ENCODE measurements at places on chromosomes 16 and 17.

- peak; percentile 89 for DNase-seq
Observed at GRCh38 chr17:44968225-44969143, at the start of gene C1QL1. Gene C1QL1 (minus strand): TSS chr17:44968303. CDS start chr17:44968048, 255 bp downstream.

- no peak for DNase-seq
Observed at GRCh38 chr16:78605548-78606101, 506.2 kb downstream of the WWOX start.

GRCh38 chr16:9447195-9447551, 355.7 kb downstream of the HAPSTR1 start:
- DNase-seq: peak; percentile 90

DNA sequence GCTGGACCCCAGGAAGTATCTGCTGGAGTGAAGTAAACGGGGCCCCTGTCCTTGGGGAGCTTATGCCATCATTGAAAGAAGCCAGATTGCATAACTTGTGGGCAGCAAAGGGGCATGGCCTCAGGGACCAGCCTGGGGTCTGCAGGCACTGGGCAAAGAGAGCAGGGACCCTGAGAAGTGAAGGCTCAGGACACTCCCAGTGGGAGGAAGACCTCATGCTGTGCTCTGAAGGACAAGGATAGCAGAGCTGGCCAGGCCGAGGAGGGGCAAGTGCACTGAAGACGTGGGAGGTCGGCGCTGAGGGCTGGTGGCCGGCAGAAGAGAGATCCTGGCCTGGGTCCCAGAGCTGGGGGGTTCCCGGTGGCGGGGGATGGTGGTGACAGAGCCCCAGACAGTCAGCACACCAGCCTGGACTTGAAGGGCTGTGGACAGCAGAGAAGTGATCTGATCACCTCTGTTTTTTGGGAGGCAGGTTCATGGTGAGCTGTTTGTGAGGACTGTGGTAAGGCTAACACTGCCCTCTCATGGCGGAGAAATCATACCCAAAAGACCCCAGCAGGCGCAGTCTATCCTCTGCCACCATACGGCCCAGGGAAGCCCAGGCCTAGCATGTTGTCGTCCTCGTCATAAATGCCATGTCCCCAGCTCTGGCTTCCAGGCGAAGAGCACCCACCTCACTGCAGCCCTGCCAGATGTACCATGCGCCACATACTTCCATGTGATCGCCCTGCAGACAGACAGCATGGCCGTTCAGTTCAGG, 7.1 kb upstream of the CNP start:
- peak; percentile 52 for DNase-seq

- DNase-seq: no peak
Observed at GRCh38 chr16:86285421-86285820, 224.9 kb upstream of the FOXF1 start.

DNA sequence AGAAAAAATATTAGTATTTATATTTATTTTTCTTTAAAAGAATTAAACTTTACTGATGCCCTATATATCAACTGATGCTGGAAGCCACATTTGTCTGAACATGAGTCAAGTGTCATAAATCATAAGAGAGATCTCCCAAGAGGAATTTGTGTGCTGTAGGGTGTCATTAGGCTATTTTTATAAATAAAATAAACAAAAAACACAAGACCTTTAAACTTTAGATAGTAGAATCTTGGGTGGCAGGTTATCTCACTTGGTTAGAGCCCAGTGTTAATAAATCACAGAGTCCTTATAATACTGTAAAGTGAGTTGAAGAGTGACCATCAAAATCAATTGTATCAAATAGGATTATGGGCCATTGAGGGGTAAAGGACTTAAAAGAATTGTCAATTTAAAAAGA, 21.3 kb upstream of the CPD start:
- no peak for DNase-seq

DNA sequence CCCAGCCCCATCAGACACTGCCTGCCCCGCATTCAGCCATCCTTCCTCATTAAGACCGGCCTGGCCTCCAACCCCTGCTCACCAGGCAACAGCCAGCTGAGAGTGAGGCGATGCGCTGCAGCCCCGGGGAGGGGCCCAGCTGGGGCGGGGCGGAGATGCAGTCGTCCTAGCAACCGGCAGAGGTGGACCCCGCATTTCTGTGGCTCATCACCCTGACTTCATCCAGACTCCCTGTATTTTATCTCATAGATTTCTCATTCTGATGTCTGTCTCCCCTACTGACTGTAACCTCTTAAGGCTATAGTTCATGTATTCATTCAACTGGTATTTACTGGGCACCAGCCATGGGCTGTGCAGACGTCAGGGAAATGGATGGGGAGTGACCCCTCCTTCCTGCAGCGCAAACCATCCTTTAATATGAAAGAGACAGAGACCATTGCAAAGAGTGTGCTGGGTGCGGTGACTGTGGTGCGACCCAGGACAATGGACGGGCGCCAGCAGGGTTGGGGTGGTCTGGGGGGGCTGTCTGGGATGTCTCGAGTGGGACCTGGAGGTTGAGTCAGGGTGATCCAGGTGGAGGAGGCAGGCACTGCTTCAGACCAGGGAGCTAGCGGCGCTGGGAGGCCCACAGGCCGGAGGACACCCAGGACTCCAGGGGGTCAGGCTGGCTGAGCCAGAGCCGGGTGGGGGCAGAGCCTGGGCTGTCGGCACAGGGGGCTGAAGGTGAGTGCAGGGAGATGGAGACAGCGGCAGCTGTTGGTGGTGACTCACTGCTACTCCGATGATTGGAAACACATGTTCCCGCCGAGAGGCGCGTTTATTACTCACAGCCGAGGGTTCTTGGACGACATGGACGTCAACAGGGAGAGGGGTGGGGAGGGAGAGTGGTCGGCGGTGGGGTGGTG, 10.5 kb upstream of the TIMP2 start:
- peak; percentile 42 for DNase-seq

GRCh38 chr16:75983741-75984381, 257.6 kb upstream of the CPHXL start:
- no peak for DNase-seq

- DNase-seq: no peak
Observed at GRCh38 chr16:49747654-49748053, 108.3 kb downstream of the ZNF423 start.

GRCh38 chr16:12869698-12870427, 31.5 kb upstream of the SHISA9 start:
- DNase-seq: no peak

- no peak for DNase-seq
Observed at GRCh38 chr17:77378318-77379064, 237.7 kb downstream of the SEC14L1 start.

DNA sequence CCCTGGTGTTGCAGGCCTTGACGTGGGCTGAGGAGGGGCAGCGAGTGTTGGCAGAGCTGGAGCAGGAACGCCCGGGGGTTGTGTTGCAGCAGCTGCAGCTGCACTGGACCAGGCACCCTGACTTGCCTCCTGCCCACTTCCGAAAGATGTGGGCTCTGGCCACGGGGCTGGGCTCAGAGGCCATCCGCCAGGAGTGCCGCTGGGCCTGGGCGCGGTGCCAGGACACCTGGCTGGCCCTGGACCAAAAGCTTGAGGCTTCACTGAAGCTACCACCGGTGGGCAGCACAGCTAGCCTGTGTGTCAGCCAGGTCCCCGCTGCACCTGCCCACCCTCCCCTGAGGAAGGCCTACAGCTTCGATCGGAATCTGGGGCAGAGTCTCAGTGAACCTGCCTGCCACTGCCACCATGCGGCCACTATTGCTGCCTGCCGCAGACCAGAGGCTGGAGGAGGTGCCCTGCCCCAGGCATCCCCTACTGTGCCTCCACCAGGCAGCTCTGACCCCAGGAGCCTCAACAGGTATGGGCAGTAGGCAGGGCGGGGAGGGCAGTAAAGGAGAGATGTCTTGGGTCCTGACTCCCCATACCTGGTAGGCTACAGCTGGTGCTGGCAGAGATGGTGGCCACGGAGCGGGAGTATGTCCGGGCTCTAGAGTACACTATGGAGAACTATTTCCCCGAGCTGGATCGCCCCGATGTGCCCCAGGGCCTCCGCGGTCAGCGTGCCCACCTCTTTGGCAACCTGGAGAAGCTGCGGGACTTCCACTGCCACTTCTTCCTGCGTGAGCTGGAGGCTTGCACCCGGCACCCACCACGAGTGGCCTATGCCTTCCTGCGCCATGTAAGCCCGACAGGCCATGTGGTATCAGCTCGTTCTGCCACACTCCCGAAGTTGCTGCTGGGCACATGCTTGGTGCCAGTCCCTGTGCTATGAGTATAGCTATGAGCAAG, 5.6 kb downstream of the PLEKHG4 start:
- peak; percentile 80 for DNase-seq

GRCh38 chr16:74591876-74592650, 14.9 kb downstream of the GLG1 start:
- no peak for DNase-seq

DNA sequence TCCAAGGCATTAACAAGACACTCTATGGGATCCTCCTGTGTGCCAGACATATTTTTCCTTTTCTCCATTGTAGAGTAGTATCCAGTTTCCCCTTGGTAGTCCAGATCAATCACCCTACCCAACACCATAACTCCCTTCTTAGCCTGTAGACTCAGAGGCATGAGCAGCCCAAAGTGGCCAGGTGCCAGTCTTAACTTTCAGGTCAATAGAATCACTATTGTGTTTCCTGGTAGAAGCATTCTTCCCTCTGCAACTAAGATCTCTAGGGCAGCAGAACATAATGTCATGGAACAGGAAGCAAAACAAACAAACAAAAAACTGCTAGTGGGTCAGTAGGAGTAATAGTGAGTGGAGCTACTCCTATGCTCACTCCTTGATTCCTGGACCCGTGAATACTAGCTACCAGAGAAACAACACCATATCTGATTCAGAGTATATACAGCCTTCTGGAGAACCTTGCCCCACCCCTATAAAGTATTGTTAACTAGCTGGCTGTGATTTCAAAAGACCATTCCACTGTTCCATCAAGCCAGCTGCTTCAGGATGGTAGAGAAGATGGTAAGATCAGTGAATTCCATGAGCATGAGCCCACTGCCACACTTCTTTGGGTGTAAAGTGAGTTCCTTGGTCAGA, 11.2 kb upstream of the CLEC19A start:
- peak; percentile 15 for DNase-seq

DNA sequence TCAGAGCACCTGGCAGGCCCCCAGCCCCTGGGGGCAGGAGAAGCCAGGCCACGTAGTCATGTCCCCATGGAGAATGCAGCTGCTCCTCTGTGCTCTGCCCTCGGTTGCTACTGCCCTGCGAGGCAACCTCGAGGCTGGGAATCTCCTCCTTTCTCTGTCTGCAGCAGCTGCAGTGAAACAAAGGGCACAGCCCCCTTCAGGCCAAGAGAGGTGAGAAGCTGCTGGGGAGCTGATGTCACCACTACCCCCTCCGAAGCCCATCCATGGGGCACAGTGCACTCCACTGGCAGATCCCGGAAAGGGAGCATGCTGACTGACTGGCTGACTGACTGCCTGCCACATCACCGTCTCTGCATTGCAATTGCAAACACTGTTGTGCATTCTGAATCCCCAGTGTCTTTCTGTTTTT, 103.7 kb downstream of the GRIN2A start:
- peak; percentile 7 for DNase-seq

GRCh38 chr17:34499576-34499975, 79.8 kb upstream of the TMEM132E start:
- DNase-seq: no peak

DNA sequence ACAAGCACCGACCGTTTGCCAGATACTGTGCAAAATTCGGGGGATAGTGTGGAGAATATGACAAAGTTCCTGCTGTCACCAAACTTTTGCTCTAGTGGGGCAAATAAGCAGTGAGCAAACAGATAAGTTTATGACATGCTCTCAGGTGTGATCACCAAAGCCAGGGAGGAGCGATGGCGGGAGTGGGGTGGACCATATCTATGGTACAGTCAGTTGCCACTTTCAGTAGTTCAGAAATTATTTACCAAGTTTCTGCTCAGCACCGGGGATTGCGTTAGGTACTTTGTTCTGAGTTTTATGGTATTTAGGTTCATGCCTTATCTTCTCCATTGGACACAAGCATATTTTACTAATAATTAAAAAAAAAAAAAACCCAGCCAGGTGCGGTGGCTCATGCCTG, 11.9 kb downstream of the MSI2 start:
- no peak for DNase-seq

DNA sequence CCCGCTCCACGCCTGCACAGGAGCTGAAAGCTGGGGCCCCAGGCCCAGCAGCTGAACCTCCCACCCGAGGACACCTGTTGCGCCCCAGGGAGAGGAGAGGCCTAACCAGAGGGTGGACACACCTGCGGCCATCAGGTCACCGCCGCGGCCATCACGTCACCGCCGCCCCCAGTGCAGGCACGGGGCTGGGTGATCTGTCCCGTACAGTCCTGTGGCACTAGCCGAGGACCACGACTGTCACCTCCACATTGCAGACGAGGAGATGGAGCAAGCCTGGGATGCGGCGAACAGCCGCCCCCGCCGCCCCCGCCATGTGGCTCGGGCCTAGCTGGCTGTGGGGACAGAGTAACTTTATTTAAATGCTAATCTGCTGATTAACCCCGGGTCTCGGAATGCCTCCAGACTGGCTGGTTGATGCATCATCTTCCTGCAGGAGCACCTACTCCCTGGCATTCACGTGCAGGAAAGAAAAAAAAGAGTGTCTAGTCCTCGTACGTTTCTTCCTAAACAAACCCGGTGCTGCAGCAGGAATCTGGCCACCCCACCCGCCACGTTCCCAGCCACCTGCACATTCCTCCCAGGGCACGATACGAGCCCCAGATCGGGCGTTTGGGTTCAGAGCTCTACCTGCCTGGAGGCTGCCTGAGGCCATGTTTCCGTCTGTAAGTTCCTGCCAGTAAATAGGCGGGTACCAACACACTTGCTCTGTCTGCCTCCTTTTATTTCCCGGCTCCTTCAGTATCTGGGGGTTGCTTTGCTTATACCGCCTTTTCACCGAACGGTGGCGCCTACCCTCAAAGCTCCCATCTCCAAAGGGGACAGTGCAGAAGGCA, 29.9 kb downstream of the PIEZO1 start:
- no peak for DNase-seq

GRCh38 chr17:29292071-29292991, 1.6 kb downstream of the NUFIP2 start:
- peak; percentile 57 for DNase-seq

- DNase-seq: no peak
Observed at GRCh38 chr17:28693869-28694268, 17.8 kb downstream of the PROCA1 start.

DNA sequence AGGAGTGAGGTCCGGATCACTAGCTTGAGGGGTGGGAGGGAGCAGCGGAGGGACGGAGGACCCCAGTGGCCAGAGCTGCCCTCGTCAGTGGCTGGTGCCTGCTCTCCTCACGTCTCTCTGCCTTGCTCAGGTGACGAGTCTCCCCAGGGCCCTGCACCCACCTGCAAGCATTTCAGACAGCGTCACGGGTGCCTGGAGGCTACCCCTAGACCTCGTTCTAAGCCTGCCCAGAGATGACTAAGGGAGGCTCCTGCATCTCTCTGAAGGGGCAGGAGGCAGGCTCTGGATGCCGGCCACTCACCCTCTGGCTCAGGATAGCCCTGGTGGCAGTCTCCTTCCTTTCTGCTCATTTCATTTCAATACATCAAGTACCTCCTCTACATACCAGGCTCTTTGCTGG, 68.8 kb downstream of the MRC2 start:
- DNase-seq: no peak

- DNase-seq: no peak
Observed at GRCh38 chr16:86939609-86940008, 361.3 kb downstream of the FOXL1 start.

All from body of pancreas (tissue), 4 donors.